ENCODE measurements at places on chromosomes 2 and 18.

GRCh38 chr18:65942104-65942503 is 191.3 kb downstream of the CDH7 start:
- no peak for DNase-seq

DNA sequence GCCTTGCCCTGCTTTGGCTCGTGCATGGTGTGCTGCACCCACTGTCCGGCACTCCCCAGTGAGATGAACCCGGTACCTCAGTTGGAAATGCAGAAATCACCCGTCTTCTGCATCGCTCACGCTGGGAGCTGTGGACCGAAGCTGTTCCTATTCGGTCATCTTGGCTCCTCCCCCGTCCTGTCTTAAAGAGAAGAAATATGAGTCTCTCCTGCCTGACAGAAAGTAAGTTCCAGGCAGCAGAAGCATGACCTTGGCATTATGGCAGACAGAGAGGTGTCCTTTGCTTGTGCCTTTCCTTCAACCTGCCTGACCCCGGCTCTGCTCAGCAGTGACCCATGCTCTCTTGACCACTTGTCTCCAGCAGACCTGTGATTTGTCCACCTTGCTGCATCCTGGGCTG is 62.5 kb upstream of the CYP1B1 start:
- DNase-seq, result no peak

- no peak for DNase-seq
Observed at GRCh38 chr2:230430957-230431910, 15.2 kb downstream of the SP100 start.

- no peak for DNase-seq
Observed at GRCh38 chr2:42858140-42859005, 66.0 kb upstream of the HAAO start.

GRCh38 chr2:211944572-211944971 is 594.0 kb downstream of the ERBB4 start:
- DNase-seq, result no peak

DNA sequence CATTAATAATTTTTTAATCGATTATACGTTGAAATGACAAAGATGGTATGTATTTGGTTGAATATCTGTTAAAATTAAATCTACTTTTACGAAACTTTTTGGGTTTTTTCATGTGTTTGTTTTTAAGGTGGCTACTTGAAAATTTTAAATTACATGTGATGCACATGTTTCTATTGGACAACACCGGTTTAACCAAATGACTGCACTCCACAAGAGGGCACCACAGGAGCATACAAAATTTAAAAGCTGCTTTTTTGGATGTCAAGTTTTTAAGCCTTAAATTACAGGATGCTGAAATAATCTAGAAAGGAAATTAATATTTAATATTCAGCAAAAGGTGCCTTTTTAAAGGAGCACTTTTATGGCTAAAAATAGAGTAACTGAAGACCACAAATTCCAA is 98.7 kb downstream of the ACVR1 start:
- DNase-seq, result peak; percentile 13

GRCh38 chr18:59579509-59579908 is 117.7 kb downstream of the CCBE1 start:
- no peak for DNase-seq

DNA sequence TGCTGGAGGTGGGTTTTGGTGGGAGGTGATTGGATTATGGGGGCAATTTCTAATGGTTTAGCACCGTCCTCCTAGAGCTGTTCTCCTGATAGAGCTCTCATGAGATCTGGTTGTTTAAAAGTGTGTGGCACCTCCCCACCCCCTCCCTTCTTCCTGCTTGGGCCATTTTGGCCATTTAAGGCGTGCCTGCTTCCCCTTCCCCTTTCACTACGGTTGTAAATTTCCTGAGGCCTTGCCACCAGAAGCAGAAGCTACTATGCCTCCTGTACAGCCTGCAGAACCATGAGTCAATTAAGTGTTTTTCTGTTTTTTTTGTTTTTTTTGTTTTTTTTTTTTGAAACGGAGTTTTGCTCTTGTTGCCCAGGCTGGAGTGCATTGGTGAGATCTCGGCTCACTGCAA is 335.7 kb upstream of the HS6ST1 start:
- no peak for DNase-seq

- DNase-seq, result no peak
Observed at GRCh38 chr18:52082246-52082645, 257.8 kb upstream of the DCC start.

GRCh38 chr2:119490653-119491195 is 33.6 kb downstream of the SCTR start:
- DNase-seq, result no peak

- peak; percentile 52 for DNase-seq
Observed at GRCh38 chr2:231411831-231412617, 16.5 kb downstream of the B3GNT7 start.

DNA sequence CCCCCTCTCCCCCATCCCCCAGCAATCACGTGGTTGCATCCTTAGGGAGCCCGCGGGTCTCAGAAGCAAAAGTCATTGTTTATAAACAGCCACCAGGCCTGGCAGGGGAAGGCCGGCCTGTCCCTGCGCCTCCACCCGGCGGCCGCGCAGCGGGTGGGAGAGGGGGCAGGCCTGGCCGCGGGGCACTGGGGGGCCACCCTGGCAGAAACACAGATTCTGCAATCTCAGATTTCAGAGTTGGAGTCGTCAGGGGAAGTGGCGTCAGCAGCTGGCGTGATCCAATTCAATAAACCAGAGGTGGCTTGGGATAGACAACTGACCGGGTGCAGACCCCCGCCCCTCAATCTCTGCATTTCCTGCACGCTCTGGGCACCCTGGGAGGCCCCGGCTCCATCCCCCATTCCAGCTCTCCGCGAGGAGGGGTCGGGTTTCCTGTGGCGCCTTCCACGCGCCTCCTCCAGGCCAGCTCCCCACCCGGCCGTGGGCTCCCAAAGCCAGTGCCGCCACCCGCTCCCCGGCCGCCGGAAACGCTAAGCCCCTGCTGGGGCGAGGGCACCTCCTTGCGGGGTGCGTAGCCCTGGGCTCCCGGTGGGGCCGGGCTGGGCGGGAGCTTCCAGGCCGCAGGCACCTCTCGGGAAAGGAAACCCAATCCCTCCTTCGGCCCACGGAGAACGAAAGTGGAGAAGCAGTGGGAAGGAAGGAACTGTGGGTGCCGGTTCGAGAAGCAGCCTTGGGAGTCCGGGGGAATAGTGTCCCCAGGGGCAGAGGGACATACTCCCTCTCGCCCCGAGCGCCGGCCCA is 1.1 kb downstream of the BIN1 start:
- no peak for DNase-seq

Data from activated T-helper 9 cell treated with anti-CD3 and anti-CD28 coated beads, Interleukin-2, amount 50 U/mL, for 16 hours (primary cell).